HuH-7.5 (cell line): ENCODE measurements at places on chromosomes 12 and 14.

DNA sequence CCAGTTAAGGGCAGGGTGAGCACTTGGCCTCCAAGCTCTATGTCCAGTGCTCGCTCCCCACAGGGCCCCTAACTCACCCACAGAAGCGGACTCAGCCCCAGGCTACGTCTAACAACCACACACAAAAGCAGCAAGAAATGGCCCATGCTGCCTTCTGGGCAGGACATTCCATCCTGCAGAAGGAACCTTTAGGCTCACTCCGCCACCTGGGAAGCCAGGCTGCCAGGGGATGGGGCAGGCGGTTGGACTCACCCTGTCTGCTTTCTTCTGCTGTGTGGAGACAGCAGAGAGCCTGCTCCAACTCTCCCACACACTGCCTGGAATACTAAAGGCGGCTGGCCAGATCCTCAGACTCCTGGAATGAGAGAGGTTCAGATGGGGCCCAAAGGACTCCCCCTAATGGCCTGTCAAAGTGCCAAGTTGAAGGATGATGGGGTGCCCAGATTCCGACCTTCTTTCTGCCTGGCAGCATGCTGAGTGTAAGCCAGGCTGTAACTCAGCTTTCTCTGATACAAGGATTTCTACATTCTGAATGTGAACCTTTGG lies 27.7 kb upstream of the BLTP3B start:
- no peak for DNase-seq

DNA sequence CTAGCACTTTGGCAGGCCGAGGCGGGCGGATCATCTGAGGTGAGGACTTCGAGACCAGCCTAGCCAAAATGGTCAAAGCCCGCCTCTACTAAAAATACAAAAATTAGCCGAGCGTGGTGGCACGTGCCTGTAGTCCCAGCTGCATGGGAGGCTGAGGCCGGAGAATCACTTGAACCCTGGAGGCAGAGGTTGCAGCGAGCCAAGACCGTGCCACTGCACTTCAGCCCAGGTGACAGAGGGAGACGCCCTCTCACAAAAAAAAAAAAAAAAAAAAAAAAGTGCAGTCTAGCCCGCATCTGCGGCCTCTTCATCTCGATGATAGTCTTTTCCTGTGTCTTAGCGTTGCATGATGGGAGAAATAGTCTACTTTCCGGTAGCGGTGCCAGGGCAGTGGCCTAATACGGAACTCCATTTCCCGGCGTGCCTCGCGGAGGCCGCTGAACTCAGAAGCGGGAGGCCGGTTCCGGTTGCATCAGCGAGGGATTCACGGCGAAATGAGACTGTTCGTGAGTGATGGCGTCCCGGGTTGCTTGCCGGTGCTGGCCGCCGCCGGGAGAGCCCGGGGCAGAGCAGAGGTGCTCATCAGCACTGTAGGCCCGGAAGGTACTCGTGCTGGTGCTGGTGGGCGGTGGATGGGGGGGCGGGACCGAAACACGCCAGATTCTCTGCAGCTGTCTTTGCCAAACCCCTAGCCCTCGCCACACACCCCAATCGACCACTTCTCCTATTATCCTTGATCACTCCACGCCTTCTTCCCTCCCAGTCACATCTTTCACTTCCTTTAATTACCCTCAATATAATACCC lies at the start of gene MARS1:
MARS1 (plus strand) TSS at position 472 of the 805 bp plus-strand sequence; CDS start at position 495, 23 bp downstream.
- DNase-seq, result peak; percentile 91

DNA sequence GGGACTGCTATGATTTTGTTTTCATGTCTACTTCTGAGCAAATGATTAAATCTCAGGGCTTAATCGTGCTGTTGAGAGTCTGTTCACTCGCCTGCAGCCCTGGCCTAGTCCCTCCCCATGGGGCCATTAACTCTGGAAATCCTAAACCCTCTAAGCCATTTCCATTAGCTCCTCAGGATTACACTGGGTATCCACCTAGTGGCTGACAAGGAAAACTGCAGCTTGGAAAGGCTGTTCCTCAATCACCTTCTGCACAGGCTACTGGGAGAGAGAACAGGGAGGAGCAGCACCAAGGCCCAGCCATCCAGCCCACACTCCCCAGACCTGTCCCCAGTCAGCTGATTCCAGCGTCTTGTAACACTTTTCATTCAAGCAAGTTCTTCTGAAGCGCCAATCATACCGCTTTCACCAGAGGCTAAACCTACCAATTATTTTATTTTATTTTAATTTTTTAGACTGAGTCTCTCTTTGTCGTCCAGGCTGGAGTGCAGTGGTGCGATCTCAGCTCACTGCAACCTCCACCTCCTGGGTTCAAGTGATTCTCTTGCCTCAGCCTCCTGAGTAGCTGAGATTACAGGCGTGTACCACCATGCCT lies 48.7 kb downstream of the NEUROD4 start:
- peak; percentile 46 for DNase-seq

DNA sequence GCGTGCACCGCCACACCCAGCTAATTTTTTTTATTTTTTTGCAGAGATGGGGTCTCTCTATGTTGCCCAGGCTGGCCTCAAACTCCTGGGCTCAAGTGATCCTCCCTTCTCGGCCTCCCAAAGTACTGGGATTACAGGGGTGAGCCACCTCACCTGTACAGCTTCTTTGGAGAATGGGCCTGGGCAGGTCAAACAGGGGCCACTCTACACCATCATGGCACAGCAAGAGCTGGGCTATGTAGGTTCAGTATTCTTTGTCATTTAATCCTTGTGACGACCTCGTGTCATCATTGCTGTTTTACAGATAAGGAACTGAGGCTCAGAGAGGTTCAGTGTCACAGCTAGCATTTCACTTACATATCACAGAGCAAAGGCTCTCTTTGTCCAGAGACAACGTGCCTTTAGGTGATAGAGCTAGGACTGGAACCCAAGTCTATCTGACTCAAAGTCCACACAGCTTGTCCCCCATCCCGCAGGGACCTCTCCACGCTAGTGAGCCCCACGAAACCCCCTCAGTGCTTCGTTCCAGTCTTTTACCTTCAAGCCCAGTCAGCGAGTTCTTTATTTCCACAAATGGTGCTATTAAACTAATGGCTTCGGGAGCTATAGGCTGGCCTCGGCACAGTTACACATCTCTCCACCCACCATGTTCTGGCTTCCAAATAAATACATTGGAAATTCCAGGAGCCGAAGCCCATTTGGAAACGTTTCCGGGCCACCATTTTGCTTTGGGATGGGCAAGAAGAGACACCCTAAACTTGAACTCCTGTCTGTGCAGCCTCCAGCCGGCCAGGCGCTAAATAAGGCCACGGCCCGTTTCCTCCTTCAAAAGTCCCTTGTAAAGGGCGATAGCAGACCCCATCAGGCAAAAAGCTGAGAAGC lies 660 bp upstream of the MAP1LC3B2 start:
- DNase-seq, result no peak

DNA sequence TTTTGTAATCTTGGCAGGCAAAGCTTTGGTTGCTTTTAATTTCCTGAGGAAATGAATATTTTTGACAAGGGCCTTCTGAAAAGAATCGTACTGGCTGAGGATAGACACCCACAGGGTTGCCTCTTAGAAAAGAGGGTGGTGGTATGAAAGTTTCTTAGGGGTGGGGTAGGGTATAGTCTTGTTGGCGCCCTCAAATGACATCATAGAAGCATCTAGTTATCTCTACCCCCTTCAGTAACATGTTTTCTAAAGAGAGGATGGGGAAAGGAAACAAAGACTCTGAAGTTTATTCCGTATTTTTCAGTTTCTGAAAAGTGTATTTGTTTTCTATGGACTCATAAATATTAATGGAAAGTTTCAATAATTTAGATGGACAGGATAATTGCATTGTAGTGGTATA lies 13.7 kb downstream of the PRKCH start:
- no peak for DNase-seq

GRCh38 chr12:95972832-95973456 lies 23.2 kb downstream of the HAL start:
- peak; percentile 40 for DNase-seq

DNA sequence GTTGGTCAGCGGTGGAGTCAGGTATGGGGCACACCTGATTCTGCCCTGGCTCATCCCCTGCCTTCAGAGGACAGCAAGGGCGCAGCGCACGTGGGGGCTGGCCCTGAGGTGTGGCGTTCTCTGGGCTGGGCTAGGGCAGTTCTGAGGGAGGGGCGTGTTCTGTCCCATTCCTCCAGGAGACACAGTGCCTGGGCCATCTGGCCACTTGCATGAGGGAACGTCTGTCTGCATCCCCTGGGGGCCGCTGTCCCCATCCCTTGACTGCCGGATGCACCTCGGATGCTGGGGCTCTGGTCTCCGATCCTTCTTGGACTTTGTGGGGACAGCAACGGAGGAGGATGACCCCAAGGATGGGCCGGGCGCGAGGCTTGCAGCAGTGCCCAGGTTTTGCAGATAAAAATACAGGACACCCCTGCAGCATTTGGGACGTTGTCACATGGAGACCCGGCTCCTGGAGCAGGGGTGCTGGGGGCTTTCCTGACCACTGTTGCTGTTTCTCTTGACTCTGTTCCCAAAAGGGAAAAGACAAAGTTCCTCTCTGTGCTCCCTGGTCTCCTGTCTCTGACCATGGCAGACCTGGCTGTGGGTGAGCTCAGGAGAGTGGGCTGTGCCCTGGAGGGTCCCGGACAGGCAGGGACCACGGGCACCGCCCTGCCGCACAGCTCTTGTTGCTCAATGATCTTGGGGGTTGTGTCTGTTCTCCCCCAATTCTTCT lies 6.9 kb downstream of the MTA1 start:
- DNase-seq, result no peak

DNA sequence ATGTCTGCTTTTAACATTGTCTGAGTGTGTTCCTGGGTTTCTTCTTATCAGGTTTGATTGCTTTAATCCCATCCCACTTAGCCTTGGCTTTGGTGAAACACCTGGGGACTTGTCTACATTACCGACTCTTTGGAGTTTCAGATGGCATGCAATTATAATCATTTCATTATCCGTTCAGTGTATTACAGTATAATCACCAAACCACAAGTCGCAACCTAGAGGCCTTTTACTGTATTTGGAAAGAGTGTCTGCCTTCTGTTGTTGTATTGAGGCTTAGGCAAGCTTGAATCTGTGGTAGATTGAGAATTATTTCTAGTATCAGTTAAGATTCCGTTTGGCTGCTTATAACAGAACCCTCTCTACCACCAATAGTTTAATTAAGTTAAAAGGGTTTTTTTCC lies 103.9 kb downstream of the TGFB3 start:
- DNase-seq, result no peak

- no peak for DNase-seq
Observed at GRCh38 chr14:60089221-60089620, 2.5 kb upstream of the PCNX4 start.

DNA sequence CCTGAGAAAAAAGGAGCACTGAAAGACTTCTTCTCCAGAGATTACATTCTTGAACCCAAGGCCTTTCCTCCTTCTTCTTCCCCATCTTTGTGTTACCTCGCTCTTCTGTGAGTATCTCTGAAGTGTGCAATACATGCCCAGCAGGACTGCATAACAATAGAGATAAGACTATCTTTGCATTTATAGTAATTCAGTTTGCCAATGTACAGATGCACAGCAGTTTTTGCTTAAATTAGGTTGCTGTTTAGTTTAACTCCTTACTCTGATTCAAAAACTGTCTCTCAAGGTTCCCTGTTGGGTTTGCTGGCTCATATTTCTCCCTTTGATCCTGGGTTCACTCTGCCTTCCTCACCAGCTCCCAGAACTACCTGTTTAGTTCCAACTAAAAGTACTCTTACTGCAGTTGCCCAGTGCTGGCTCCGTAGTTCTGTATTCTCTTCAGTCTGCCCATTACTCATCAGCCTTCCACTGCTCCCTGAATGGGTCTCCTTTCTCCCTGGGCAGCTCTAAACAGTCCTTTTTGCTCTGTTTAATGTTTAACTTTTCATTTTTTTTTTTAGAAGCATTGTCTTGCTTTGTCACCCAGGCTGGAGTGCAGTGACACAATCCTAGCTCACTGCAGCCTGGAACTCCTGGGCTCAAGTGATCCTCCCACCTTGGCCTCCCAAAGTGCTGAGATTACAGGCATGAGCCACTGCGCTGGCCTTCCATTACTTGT lies 180.6 kb upstream of the CAND1 start:
- no peak for DNase-seq

GRCh38 chr12:60689137-60689536 lies 1093.3 kb downstream of the SLC16A7 start:
- DNase-seq, result no peak

- no peak for DNase-seq
Observed at GRCh38 chr12:22860926-22861325, 236.0 kb downstream of the ETNK1 start.

DNA sequence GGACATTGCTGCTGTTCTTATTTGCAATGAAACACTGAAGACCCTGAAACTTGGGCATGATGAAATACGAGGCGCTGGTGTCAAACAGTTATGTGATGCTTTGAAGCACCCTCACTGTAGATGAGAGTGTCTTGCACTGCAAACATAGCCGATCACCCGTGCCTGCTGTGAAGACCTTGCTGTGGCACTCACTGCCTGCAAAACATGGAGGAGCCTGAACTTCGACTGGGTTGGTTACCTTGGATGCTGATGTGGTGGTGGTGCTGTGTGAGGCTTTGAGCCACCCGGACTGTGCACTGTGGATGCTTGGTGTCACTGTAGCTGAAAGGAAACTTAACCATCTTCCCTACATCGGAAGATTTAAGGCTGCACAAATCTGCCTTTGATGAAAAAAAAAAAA lies 162.9 kb downstream of the GLT1D1 start:
- DNase-seq, result no peak

DNA sequence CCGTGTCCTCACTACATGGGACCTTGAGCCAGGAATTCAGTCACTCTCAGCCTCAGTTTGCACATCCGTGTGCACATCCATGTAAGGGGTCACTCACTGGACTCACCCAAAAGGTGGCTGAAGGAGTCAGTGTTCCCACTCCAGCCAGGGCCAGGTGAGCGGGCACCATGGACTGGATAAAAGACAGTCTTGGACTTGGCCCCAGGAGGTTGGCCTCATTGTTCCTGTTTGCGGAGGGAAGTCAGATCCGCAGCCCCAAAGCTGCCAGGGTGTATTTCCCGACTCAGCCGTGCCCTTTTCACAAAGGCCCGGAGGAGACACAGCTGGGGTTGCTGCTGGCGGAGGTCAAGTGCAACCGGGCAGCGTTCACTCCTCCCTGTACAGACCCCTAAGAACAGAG lies 170.7 kb upstream of the MYL2 start:
- DNase-seq, result no peak

DNA sequence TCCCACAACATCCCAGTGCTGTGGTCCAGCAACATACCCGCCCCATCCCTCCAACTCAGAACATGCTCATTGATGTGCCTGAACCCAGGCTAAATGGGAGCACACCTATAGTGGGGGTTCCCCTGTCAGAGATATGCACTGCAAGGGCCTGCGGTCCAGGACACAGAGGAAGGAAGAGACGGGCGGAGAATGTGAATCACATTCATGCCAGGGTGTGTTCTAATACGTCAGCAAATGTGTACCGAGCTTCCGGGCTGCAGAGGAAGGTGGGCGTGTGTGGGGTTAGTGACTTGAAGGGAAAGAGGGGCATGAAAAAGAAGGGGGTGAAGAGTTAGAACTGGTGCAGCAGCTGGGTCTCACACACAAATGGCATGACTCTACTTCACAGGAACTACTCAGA lies 83.7 kb downstream of the DPF3 start:
- no peak for DNase-seq

GRCh38 chr12:64819816-64820402 lies 4.5 kb upstream of the TBC1D30 start:
- DNase-seq, result no peak

- no peak for DNase-seq
Observed at GRCh38 chr12:68745376-68745903, 536 bp upstream of the SLC35E3 start.
